Activated CD4-positive, alpha-beta T cell treated with anti-CD3 and anti-CD28 coated beads, Interleukin-2, Interleukin-4, amounts not matched to agents 100 ng/mL and 50 ng/mL, durations not matched to agents 16 hours and 8 hours (primary cell): ENCODE measurements at places on chromosomes 6 and 20.
A peak's percentile ranks its signal among the peaks of the same experiment; 100 is the strongest.

GRCh38 chr6:23081701-23082100 is 512.3 kb downstream of the HDGFL1 start:
- DNase-seq: no peak

GRCh38 chr6:14656649-14657048 is 539.1 kb downstream of the CD83 start:
- no peak for DNase-seq

GRCh38 chr6:9085709-9086070 is 650.3 kb upstream of the SLC35B3 start:
- DNase-seq: no peak

DNA sequence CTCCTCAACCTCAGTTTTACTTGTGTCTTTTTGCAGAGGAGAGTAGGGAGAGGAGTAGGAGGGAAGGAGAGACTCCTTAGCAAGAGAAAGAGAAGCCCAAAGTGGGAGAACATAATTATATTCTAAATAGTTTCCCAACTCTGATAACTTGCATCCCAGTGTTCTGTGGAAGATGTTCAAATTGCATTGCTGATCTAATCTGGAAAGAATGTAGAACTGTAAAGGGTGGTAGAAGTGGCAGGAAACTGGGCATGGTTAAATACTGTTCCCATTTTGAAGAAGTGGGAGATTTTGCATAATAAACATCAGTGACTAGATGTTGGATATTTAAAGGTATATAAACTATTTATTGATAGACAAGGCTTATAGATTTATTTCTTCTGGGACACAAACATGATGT is 42.6 kb upstream of the HMGN3 start:
- no peak for DNase-seq

DNA sequence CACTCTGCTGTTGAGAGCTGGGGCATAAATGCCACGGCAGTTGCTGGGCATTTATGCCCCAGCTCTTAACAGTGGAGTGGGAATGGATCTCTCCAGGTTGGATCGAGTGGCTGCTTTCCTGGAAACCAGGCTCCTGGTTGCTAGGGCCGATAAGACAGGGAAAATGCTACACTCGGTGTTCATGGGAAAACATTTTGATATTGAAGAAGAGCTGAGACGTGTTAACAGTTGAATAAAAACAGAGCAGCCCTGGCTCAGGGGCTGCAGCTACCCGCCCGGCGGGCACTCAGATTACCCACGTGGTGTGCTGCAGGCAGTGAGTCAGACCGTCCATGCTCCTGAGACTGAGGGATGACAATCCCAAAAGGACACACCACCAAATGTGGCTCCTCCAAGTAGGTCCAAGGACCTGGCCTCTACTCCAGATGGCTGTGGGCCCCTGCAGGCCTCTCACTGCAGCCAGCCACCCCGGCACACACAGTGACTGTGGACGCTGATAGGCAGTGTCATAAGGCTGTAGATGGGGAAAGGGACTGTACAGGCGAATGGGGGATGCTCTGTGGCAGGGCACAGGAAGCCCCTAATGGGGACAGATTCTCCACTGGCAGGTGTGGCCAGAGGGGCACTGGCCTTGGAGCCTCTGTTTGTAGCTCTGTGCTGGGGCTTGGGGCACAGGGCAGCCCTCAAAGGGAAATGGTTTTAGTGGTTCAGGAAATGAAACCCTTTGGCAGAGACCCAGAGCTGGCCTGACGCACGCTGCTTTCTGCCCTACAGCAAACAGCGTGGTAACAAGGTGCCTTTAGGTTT is 237.8 kb downstream of the LY86 start:
- DNase-seq: peak; percentile 45

GRCh38 chr20:47201074-47201730 is 155.3 kb downstream of the ZMYND8 start:
- no peak for DNase-seq

DNA sequence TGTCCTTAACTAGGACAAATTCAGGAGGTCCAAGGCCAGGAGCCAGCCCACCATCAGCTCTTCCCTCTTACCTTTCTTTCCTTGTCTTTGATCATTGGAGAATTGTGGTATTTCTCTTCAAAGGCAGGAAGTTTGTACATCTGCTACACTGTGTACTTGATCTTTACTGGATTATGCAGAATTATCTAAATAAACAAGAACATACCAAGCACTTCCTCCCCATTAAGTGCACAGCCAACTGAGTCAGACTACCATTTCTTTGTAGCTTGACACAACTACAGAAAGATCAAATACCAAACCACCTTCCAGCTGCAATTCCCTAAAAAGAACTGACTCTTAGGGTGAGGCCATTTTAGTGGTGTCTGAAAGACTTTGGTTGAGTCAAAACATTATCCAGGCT is 195.1 kb downstream of the HDGFL1 start:
- no peak for DNase-seq

DNA sequence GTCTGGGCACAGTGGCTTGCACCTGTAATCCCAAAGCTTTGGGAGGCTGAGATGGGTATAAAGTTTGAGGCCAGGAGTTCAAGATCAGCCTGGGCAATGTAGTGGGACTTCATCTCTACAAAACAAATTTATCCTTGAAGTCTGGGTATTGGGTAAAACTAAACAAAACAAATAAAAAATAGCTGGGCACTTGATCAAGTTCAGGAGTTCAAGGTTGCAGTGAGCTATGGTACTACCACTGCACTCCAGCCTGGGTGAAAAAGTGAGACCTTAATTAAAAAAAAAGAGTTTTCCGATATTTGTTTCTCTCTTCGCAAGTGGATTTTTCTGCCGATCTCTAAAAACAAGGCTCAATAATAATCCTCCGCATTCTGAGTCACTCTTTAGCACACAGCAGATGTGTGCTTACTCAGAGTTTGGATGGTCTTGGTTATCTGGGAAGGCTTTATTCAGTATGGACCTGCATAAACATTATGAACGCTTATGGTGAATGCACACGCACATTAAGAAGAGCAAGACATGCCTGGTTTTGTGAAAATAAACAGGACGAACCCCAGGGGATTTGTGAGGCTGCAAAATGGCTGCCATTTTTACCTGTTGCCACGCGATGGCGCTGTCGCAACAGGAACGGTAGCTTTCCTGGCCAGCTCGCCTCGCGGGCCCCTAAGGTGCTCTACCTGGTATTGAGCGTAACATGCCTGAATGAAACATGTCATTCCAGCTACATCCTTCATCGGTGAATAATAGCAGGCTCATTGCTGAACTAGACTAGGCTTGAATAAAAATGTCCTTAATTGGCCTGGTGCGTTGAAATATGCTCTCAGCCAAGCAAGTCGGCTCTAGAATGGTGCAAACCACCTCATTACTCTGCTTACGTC is 6.0 kb downstream of the OPN5 start:
- DNase-seq: peak; percentile 48

GRCh38 chr6:79543886-79544285 is 6.7 kb upstream of the LCA5 start:
- no peak for DNase-seq
